ENCODE measurements at places on chromosomes 3 and 15. TPM values are rescaled to one million over a fixed set of nuclear protein-coding genes. Genes with fewer than 3 reads are reported as not detected.

The ALDH1A2 gene
- 1.6 TPM for total RNA-seq

GRCh38 chr3:6867269-6867668, 6.4 kb downstream of the GRM7 start:
- peaks cover 6% of the 10 kb centered on the region for H3K4me1 ChIP-seq
- peaks cover 2% of the 10 kb centered on the region for H3K27me3 ChIP-seq
- H3K36me3 ChIP-seq, result no peaks in the 10 kb centered on the region
- no peak overlapping the region for H3K27ac ChIP-seq

- H3K4me3 ChIP-seq, result no peak overlapping the region
- H3K36me3 ChIP-seq, result no peaks in the 10 kb centered on the region
- H3K27ac ChIP-seq, result no peak overlapping the region
- DNase-seq, result no peak
These were observed 9.6 kb upstream of the LRRFIP2 start for GRCh38 chr3:37183976-37184375.

DNA sequence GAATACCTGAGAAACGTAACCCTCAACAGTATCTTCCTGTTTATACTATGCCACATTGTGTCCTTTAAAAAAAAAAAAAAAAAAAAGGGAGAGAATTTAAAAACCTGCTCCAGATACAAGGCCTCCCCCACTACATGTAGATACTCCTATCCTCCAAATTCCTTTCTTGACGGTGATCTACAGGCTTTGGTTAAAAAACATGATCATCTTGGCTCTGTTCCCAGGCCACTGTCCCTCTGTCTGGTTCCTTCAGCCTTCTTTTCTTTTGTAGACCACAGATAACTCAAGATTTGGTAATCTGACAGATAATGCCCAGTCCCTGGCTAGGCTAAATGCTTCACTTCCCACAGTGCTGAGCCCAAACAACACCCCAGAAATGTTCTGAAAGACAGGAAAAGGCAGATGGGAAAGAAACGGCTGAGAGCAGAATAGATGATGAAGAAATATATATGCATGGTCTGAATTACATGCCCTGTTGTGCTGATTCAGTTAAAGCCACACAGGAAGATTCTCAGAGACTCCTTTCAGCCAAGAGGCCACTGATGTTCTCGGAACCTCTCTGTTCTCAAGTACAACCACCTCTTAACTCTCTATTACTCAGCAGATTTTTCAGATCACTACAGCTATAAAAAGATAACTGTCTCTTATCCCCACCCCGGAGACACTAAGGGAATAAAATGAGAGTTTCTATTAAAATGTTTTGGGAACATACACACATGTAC, 48.3 kb downstream of the NPTN start:
- H3K4me3 ChIP-seq, result no peak overlapping the region
- no peak for DNase-seq
- no peak overlapping the region for H3K27ac ChIP-seq
- no peaks in the 10 kb centered on the region for H3K4me1 ChIP-seq
- no peaks in the 10 kb centered on the region for H3K27me3 ChIP-seq

The PAK6 gene
- total RNA-seq, result 14.8 TPM

Data from body of pancreas (tissue), 4 donors.